ENCODE measurements at places on chromosomes 1 and 21.

DNA sequence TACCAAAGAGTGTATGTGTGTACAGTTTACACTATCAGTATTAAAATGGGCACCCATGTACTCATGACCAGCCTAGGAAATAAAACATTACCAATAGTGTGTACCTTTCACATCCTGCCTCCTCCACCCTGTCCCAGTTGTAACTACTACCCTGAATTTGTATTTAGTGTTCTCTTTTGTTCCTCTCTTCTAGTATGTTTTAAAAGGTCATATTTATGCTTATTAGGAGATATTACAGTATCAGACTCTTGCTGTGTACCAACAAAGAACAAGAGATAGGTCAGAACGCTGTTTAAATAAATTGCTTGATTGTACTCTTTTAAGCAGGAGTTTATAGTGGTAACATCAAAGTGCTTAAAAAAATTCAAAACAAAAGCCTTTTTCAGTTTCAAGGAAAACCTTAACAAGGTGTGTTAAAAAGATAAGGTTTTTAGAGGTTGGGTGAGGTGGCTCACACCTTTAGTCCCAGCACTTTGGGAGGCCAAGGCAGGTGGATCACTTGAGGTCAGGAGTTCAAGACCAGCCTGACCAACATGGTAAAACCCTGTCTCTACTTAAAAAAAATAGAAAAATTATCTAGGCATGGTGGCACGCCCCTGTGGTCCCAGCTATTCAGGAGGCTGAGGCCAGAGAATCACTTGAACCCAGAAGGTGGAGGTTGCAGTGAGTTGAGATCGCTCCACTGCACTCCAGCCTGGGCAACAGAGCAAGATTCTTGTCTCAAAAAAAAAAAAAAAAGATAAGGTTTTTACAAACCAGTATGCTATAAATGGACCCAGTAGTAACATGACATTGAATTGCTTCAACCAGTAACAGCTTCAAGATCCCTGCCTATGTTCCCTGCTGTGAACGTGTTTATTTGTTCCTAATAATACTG is 35.9 kb downstream of the MPZL1 start:
- no peak for DNase-seq

GRCh38 chr1:238991765-238992495 is 394.4 kb upstream of the CHRM3 start:
- no peak for DNase-seq

GRCh38 chr1:111948209-111949171 is 41.0 kb downstream of the KCND3 start:
- DNase-seq, result no peak

DNA sequence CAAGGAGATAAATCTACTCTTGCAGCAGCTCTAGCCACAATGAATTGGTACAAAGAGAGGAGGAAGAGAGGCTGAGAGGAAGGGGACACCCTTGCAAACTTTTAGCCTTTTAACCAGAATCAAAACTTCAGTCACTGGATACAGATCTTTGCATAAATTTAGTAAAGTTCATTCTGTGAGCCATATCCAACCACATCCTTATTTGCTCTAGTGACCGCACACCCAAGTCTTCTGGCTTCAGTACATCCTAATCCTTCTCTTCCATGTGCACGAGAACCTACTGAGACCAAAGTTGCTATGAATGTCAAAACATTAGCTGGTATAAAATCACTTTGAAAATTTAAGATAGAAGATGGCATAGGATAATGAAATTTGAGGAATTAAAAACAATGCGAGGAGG is 21.9 kb upstream of the PLD5 start:
- DNase-seq, result no peak

GRCh38 chr1:165342168-165342567 is 14.3 kb downstream of the LMX1A start:
- no peak for DNase-seq

Data from amniotic stem cell (primary cell).